Endodermal cell (in vitro differentiated cells): ENCODE measurements at places on chromosomes 4 and X. TPM values are rescaled to one million over a fixed set of nuclear protein-coding genes. Genes with fewer than 3 reads are reported as not detected.
A peak's percentile ranks its signal among the peaks of the same experiment; 100 is the strongest.

GRCh38 chrX:9055354-9055753 lies 21.4 kb upstream of the FAM9B start:
- no peak for DNase-seq

Gene ABLIM2
- total RNA-seq = 1.6 and 2.0 TPM in 2 replicates

DNA sequence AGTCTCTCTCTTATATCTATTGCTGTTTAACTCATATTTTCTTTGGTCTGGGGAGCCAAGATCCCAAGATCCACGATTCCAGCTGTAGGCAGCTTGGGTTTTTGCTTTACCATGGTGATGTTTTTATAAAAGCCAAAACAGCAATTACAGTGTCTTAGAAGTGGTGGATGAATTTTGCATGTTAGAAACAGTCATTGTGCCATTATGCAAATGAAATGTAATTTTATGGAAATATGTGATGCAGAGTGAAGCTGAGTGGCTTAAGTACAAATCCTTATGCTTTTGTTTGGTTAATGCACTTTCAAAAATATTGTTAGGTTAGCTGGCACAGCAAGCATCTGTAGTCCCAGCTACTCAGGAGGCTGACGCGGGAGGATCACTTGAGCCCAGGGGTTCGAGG lies 32.8 kb upstream of the PTTG2 start:
- DNase-seq = no peak

DNA sequence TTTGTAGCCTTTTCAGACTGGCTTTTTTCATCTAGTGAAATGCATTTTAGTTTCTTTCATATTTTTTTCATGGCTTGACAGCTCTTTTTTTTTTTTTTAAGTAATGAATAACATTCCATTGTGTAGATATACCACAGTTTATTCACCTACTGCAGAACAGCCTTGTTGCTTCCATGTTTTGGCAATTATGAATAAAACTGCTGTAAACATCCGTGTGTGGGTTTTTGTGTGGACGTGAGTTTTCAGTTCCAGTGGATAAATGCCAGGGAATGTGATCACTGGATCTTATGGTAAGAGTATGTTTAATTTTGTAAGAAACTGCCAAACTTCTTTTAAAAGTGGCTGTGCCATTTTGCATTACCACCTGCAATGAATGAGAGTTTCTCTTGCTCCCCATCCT lies 160.8 kb downstream of the SOWAHB start:
- no peak for DNase-seq

GRCh38 chr4:170014359-170015011 lies 11.7 kb downstream of the MFAP3L start:
- no peak for DNase-seq

GRCh38 chrX:39811376-39811775 lies 286.4 kb downstream of the BCOR start:
- DNase-seq = peak; percentile 71

Gene SPACA5
- total RNA-seq = not detected in 3 replicates

Gene IL1RAPL1
- 0.90 and 1.1 TPM in 2 replicates for total RNA-seq

- DNase-seq = no peak
Observed at GRCh38 chr4:24211856-24212255, 322.0 kb upstream of the PPARGC1A start.

GRCh38 chrX:77446908-77447652 lies at the start of gene FGF16:
Gene FGF16, plus strand, starts transcription at chrX:77447389. Its CDS starts 286 bp downstream, at chrX:77447675.
- peak; percentile 53 for DNase-seq

Gene APELA
- total RNA-seq = 1.1 to 3.3 TPM (median 2.9 TPM) in 3 replicates

GRCh38 chrX:45591650-45592049 lies 391.0 kb upstream of the DIPK2B start:
- no peak for DNase-seq

Gene GAGE13
- total RNA-seq = not detected in 3 replicates

Gene ITGB1BP2
- total RNA-seq = 3.3 to 6.8 TPM (median 4.1 TPM) in 3 replicates

DNA sequence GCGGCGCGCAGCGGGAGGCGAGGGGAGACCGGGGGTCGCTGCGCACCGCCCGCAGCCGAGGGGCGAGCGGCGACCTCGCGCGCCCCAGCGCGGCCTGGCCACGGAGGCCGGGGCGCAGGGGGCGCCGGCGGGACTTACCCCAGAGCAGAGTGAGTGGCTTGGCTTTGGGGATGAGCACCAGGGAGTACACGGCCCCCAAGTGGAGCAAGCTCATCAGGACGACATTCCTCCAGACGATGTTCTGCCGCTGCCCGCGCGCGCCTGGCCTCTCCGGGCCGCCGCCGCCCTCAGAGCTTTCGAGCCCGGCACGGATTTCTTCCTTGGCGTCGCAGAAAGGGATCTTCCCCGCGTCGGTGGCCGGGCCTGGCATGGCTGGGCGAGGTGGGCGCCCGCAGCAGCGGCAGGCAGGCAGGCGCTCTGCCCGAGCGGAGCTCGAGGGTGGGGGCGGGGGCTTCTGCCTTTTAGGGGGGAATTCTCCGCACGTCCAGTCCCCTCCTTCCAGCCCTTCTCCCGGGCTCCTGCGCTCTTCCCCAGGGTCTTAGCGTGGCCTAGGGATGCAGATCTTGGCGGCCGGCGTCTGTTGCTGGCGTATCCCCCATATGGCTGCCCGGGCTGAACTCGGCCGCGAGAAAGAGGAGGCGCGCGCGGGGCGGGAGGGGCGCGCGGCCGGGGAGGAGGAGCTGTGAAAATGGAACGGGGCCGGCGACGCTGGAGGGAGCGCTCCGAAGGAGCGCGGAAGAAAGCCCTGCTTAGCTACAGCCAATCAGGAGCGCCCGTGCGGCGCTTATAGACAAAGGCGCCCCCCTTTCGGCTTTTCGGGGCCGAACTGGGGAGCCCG lies at the start of gene SCD5:
TSS of gene SCD5 (minus strand) at position 629 of the 838 bp plus-strand sequence. CDS start at position 370, 259 bp downstream.
- peak; percentile 87 for DNase-seq

Gene AFM
- not detected in 2 replicates for total RNA-seq

Gene LEF1
- 0.77 to 1.6 TPM (median 1.1 TPM) in 3 replicates for total RNA-seq

Gene WDR17
- 3.8 to 9.2 TPM (median 7.3 TPM) in 3 replicates for total RNA-seq

GRCh38 chr4:129384974-129385373 lies 289.0 kb downstream of the C4orf33 start:
- DNase-seq = no peak

Gene NHS
- total RNA-seq = 1.9 to 6.0 TPM (median 3.1 TPM) in 3 replicates

GRCh38 chr4:140856621-140857062 lies 100.5 kb upstream of the TBC1D9 start:
- peak; percentile 89 for DNase-seq

DNA sequence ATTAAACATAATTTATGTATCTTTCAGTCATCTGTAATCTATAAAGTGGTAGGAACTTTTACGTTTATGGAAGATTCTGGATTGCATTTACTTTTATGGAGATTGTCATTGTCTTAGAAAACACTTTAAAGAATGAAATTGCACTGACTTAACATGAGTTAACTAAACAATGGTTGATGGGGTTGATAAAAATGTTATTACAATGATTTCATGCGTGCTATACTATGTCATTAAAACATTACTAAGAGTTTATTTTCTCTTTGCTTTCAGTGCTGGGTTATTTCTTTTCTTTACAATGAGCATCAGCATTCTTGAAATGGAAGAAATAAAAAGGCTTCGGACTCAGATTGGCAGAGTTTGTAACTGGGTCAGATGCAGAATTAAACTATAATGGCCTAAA lies 67.1 kb upstream of the PDLIM3 start:
- no peak for DNase-seq

DNA sequence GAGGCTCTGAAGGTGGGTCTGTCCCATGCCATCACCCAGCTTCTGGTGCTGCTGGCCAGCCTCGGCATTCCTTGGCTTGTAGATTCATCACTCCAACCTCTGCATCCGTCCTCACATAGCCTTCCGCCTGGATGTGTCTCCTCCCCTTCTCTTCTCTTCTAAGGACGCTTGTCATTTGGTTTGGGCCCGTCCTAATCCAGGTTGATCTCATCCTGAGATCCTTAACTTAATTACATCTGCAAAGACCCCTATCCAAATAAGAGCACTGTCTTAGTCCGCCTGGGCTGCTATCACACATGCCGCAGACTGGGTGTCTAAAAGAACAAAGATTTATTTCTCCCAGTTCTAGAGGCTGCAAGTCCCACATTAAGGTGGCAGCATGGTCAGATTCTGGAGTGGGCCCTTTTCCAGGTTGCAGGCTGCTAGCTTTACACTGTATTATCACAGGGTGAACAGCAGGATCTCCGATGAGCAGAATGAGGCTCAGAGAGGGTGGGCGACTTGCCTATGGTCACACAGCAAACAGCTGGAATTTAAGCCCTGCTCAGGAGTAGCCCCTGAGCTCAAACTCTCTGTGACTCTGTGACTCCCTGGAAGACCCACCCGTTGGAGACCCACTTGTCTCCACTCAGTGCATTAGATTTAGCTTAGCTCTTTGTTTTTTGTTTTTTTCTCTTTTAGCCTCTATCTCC lies 113.1 kb downstream of the STK32B start:
- no peak for DNase-seq

Gene MAGEB17
- 0.44 TPM in 1 of 2 replicates, not detected in the other for total RNA-seq

- no peak for DNase-seq
Observed at GRCh38 chr4:55549888-55550287, 3.2 kb upstream of the CLOCK start.

Gene CT45A1
- total RNA-seq = not detected in 2 replicates

Gene PDE6B
- 12.4 to 15.9 TPM (median 14.8 TPM) in 3 replicates for total RNA-seq

Gene CCSER1
- 0.88 and 1.1 TPM in 2 replicates for total RNA-seq

DNA sequence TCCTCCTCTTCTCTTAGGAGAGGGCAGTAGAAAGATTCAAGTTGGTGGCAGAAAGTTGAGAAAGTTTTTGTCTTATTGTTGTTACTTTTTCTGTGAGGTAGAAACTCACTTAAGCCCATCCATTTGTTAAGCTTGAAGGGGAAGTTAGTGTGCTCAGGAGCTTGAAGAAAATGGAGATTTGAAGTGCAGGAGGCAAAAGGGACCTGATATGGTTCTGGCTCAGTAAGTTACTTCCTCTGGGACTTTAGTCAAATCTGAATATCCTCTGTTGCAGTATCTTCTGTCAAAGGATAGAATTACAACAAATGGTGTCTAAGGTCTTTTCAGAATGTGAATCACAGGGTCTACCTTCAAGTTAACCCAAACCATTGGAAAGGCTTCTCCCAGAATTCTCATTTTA lies 46.2 kb downstream of the CXCL13 start:
- no peak for DNase-seq

GRCh38 chr4:173735049-173735448 lies 205.0 kb upstream of the HAND2 start:
- DNase-seq = no peak

Gene CNGA1
- total RNA-seq = 0.66 TPM in 1 of 2 replicates, not detected in the other

Gene MAGEA8
- total RNA-seq = 0.20 TPM in 1 of 2 replicates, not detected in the other

Gene ADH7
- total RNA-seq = not detected in 2 replicates

DNA sequence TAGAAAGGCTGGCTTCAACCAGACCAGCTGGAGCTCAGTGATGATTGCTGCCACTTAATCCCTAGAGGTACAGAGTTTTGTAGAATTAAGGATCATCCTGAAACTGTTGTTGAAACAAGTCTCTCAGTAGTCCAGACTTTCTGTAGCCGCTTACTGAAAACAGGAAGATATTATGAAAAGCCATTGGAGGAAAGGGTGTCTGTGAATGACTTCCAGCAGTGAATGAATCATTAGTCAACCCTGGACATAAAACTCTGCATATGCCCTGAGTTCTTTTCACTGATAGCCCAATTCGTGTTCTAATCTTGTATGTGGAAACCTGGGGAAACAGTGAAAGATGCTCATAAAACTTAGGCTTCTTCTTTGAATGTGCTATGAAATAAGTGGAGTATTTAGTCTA lies 14.8 kb downstream of the HOPX start:
- no peak for DNase-seq

- DNase-seq = no peak
Observed at GRCh38 chr4:64205376-64205775, 203.9 kb downstream of the TECRL start.

DNA sequence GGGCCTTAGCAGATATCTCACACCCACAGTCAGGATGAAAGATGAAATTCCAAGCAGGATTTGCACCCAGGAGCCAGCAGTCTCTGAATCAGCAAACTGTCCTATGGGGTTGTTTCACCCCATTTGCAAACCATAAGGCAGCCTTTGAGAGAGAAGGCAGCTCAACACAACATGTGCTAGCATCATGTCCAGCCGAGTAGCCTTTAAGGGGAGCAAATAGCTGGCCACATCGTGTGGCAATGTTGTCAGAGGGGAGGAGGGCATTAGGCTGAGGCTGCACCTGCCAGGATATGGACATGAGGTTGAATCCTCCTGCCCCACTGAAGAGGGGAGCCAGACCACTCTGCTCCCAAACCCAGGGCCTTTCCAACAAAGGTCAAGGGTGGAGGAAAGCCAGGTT lies 20.6 kb upstream of the PJA1 start:
- DNase-seq = peak; percentile 25

DNA sequence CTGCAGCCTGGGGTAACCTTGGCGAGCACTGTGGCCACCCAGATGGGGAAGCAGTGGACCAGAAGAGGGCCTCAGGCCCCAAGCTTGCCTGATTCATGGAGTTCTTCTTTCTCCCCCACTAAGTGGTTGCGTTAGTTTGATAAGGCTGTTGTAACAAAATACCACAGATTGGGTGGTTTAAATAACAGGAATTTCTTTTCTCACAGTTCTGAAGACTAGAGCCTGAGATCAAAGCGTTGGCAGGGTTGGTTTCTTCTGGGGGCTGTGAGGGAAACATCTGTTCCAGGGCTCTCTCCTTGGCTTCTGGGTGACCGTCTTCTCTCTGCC lies 105.7 kb upstream of the GATB start:
- no peak for DNase-seq

Gene BRS3
- not detected in 3 replicates for total RNA-seq

DNA sequence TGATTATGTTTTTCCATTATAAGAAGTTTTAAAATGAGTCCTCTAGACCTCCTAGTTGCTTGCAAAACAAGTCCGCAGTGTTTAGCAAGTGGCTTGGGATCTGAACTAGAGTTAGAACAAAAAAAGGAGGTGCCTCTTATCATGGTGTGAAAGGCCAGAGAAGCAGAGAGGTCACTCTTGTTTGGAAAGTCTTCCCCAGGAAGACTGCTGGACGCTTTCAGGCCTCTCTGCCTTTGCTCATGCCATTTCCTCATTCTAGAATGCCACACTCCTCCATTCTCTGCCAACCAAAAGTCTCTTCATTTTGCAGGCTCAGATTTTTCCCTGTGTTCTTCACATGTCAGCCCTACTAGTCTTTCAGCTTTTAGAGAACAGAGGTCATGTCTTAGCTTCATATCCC lies 14.9 kb downstream of the PARM1 start:
- no peak for DNase-seq

Gene SPANXA1
- total RNA-seq = not detected in 2 replicates

DNA sequence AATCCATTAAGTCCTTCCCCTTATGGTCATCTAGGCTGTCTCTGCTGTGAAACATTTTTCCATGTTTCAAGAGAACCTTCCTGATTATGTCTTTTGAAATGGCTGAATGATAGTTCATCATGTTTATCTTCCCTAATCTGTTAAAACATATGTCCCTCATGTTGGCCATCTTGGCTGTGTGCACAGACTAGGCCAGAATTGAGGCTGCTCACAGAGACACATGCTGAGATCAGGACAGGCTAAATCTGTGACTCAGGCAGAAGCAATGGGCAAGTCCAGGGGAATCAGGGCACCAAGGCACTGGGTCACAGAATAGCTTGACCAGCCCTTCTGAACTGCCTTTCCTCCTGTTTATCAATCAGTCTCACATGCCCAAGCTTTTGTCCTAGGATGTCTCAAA lies 78.3 kb downstream of the FHDC1 start:
- no peak for DNase-seq

Gene DMD
- total RNA-seq = 19.9 and 24.9 TPM in 2 replicates

DNA sequence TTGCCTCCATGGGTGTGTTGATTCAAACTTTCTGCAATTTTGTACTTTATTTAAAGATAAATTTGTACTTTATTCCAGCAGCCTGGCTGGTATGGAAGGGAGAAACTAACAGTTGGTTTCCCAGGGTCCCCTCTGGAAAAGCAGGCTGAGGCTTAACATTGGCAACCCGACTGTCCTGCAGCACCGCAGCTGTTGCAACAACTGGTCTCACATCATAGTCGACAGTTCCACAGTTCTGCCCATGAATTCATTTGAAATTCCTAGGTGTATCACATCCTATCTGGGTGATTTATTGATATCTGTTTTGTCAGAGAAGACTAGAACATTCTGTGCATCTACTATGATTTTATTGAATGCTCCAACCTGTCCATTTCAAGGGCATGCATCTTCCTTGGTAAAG lies 98.8 kb upstream of the GATB start:
- DNase-seq = no peak
